RWPE2 (cell line): ENCODE measurements at places on chromosomes 7 and 10.

DNA sequence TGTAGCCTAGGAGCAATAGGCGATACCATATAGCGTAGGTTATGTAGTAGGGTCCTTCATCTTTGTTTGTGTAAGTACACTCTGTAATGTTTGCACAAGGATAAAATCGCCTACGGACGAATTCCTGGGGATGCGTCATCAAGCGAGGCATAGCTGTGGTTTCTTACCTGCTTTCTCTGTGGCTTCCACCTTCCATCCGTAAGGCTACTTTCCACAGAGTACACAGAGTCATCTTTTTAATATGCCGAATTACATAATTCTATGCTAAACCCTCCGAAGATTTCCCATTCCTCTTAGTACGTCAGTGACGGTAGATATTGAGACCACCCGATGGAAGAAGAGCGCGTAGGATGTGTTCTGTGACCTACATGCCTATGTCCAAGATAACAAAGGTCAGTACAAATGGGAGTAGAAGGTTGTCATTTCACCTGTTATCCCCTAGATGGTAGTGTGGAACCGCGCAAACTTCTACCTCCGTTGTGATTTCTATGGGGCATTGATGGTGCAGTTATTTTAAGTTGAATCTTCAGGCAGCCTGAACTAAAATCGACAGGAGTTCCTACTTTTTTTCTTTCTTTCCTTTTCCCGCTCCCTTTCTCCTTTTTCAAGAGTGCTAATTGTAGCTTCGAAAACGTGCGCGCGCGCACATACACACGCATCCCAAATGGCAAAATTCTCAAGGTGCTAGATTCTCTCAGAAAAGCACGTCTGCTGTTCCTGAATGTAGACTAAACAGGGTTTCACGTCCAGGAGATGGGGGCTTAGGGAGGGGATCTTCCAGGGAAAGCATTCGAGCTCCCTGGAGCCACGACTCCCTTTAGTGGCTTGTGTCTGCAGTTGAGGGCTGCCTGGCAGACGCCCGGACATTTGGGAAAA lies 111.7 kb upstream of the MBL2 start:
- H3K4me1 ChIP-seq, result peaks cover 28% of the 10 kb centered on the region
- no peaks in the 10 kb centered on the region for H3K27me3 ChIP-seq
- peak; percentile 88 for DNase-seq
- peak overlapping the region; percentile 12 for H3K4me3 ChIP-seq

DNA sequence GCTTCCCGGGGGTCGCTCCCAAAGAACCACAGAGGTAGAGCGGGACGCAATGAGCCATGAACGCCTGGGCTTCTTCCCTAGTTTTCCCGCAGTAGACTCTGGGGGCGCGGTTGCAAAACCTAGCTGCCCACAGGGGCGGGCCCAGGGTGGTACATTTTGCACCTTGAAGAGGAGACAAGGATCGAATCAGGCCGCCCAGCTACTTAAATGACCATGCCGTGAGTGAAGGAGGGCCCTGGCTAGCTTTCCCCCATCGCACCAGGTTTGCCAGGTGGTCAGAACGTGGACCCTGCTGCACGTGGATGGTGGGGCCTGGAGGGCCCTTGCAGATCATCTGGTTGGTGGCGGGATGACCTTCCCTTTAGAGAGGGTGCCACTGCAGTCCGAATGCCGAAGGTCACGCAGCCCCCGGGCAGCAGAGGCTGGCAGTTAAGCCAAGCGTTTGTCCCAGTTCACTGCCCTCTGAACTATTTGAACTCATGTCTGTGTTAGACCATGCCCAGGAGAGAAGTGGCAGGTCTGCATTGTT lies 604 bp upstream of the SHTN1 start:
- DNase-seq, result no peak
- H3K4me3 ChIP-seq, result peak overlapping the region; percentile 71
- H3K4me1 ChIP-seq, result peaks cover 18% of the 10 kb centered on the region
- no peaks in the 10 kb centered on the region for H3K27me3 ChIP-seq

DNA sequence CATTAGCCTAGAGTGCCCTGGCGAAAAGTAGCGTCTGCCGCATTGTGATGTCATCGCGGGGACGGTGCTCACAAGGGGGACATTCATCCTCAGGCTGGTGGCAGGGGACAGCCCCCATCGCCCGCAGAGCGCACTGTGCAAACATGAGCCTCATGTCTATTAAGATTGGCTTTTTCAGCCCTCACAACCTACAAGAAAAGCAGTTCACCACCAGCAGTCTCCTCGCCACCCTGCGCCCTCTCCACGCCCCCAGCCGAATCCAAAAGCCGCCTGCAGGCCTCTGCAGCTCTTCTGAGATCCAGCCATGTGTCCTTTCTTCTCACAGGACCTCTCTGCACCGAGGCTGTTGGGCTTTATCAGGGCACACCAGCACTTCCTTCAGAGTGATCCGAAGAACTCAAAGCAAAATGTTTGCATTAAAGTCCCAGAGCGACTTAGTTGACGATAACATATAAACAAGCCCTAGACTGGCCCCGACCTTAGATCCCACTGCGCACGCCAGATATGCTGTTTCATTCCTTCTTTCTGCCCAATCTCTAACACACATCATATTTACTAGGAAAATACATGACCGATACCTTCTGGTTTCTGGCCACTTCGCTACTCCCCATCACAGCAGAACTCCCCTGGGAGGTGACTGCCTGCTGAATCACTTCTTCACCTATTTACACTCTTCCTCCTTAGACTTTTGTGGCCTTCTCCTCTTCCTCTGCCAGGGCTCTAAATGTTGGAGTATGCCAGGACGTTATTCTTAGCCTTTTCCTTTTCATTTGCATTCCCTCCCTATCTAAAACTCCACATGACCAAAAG lies 206.0 kb upstream of the SH2B2 start:
- H3K4me3 ChIP-seq, result no peak overlapping the region
- H3K27ac ChIP-seq, result no peak overlapping the region
- H3K27me3 ChIP-seq, result no peaks in the 10 kb centered on the region
- DNase-seq, result no peak
- H3K4me1 ChIP-seq, result no peaks in the 10 kb centered on the region
- H3K36me3 ChIP-seq, result 0 out of 2 replicates have a peak, but pooled peaks cover 6% of the 10 kb centered on the region

DNA sequence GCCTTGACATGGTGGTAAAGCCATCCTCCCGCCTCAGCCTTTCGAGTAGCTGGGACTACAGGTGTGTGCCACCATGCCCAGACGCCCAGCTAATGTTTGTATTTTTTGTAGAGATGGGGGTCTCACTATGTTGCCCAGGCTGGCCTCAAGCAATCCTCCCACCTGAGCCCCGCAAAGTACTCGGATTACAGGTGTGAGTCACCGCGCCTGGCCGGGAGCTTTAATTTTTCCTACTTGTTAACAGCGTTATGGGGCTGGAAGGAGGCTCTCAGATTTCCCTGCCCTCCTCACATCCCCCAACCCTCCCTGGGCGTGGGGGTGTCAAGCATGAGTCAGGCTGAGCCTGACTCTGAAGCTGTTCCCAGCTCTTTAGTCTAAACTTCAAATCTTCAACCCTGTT lies 8.3 kb downstream of the ALKBH4 start:
- H3K4me3 ChIP-seq, result no peak overlapping the region
- H3K36me3 ChIP-seq, result peaks cover 13% of the 10 kb centered on the region
- H3K4me1 ChIP-seq, result no peaks in the 10 kb centered on the region
- DNase-seq, result no peak
- H3K27ac ChIP-seq, result no peak overlapping the region
- H3K27me3 ChIP-seq, result no peaks in the 10 kb centered on the region

DNA sequence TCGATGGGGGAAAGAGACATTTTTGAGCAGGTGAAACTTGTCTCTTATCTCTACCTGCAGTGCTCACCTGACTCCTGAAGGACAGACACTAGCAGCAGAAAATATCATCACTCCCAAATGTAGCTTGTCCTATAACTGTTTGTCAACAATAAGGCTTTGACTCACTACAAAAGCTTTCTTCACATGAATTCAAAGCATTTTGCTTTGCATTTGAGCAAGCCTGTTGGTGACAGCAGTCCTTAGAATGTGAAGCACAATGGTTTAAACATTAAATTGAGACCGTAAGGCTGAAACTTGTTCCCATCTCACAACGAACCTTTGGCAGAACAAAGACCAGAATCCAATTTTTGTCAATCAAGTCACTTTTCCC lies 30.6 kb upstream of the ZNRF2 start:
- H3K27ac ChIP-seq, result no peak overlapping the region
- no peak for DNase-seq
- H3K4me1 ChIP-seq, result no peaks in the 10 kb centered on the region
- no peaks in the 10 kb centered on the region for H3K27me3 ChIP-seq
- H3K4me3 ChIP-seq, result no peak overlapping the region

DNA sequence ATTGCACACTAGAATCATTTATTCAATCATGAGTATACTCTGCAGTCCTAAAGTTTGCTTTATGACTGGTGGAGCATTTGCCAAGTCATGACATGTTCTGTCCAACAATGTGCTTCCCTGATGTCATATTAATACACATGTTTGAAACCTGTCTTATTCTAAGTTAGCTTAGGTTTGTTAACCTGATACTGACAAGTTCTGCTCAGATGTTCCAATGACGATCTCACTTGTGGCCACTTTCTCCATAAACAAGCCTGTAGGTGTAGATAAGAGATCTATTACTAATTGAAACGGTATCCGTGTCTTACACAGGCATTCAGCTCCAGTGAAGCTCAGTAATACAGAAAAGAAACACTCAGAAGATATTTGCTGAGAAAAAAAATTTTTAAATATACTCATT lies 64.9 kb downstream of the GPR37 start:
- no peaks in the 10 kb centered on the region for H3K27me3 ChIP-seq
- peaks cover 4% of the 10 kb centered on the region for H3K4me1 ChIP-seq
- H3K36me3 ChIP-seq, result no peaks in the 10 kb centered on the region
- DNase-seq, result no peak
- H3K4me3 ChIP-seq, result no peak overlapping the region

DNA sequence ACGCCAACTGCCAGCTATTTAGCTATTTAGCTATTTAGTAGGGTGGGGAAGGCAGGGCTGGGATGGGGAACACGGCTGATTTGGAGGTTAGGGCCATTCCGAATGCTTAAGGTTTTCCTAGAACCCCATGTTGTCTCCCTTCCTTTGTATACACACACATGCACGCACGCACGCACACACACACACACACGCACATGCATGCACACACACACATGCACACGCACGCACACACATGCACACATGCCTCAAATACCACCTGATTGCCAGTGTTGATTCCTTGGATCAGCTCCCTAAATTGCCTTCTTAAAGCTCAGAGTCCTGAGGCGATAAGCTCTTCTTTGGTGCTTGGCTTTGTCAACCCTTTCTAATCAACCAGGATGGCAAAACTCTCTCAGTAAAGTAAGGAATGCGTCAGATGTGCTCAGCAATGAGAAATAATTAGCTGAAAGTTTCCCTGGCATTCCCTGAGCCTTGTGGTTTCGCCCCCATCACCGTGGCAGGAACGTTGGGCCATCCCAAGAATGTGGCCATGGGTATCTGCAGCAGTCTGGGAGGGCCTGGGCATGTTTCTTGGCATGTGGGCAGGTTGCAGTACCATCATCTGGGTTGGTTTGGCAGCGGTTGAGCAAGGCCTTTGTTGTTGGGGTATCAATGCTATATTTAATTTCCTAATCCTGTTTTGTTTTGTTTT lies 305.6 kb downstream of the LRMDA start:
- H3K27me3 ChIP-seq, result no peaks in the 10 kb centered on the region
- H3K27ac ChIP-seq, result no peak overlapping the region
- no peaks in the 10 kb centered on the region for H3K36me3 ChIP-seq
- no peak overlapping the region for H3K4me3 ChIP-seq
- DNase-seq, result no peak
- no peaks in the 10 kb centered on the region for H3K4me1 ChIP-seq

DNA sequence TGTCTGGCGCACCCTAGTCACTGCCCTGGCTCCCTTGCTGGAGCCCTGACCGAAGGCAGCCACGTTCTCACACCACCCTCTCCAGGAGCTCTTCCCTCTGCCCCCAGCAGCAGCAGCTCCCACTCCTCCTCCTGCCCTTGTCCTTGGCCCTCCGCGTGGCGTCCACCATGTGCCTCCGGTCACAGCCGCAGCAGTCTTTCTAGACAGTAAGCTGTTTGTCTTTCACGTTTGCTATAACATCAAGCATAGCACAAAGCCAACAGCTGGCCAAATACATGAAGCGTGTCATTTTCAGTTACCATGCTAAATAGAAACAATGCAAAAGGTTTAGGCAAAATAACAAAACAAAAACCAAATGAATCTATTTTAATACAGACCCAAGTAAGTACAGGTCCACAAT lies 3.3 kb downstream of the PITRM1 start:
- no peak overlapping the region for H3K4me3 ChIP-seq
- H3K4me1 ChIP-seq, result peaks cover 4% of the 10 kb centered on the region
- no peaks in the 10 kb centered on the region for H3K27me3 ChIP-seq
- H3K27ac ChIP-seq, result no peak overlapping the region
- no peak for DNase-seq
- H3K36me3 ChIP-seq, result peaks cover 65% of the 10 kb centered on the region

- DNase-seq, result no peak
- H3K27ac ChIP-seq, result no peak overlapping the region
- no peak overlapping the region for H3K4me3 ChIP-seq
These were observed 23.1 kb downstream of the KDM7A start for GRCh38 chr7:140153666-140154161.

DNA sequence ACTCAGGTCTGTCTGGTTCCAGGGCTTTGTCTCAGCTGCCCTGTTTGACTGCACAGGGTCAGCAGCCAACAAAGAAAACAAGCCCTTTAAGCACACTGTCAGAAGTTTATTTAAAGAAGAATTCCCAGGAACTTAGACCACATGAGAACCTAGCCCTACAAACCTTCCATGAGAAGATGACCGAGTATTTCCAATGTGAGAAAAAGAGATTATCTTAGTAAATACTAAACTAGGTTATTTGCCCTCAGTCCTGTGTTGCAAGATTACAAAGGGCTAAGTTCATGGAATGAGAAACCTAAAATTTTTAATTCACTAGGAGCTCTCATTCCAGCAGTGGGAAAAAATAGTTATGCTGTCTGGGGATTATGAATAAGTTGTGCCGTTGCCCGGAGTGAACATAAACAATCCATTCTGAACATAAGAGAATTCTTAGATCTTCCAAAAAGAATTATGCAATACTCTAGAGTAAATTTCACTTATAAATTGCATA lies 46.7 kb downstream of the NOC3L start:
- H3K36me3 ChIP-seq, result no peaks in the 10 kb centered on the region
- H3K27me3 ChIP-seq, result no peaks in the 10 kb centered on the region
- DNase-seq, result no peak

DNA sequence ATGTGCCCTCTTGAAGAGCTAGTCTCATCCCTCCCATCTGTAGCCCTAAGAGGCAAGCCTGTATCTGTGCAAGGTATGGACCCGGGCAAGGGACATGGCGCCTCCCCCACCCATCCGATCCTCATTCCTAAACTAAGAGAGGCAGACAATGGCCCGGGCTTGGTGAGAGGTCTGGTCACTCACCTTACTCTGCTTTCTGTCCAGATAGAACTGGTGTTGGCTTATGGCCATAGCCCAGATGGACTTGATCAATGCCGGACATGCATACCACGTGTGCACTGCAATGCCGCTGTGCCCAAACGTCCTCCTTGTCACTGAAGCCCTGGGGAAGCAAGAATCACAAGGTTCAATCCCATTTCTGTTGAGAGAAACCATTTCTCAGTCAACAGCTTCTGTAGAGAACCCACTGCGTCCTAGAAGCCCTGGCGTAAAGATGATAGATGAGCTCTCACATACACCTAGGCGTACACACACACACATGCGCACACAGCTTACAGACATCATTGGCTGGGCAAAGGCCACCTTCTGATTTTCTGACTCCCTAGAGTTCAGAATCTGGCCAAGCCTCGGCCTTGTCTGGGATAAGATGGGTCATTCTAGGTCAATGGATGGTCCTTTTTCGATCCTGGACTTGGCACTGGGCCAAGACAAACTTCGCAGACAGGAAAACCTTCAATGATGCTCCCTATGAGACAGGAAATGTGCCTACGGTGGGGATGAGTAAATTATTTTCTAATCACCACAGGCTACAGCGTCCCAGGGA lies 114.6 kb downstream of the PRPF18 start:
- peaks cover 3% of the 10 kb centered on the region; the same call in 1 of the 2 replicates for H3K36me3 ChIP-seq
- no peak overlapping the region for H3K4me3 ChIP-seq
- no peak for DNase-seq
- H3K4me1 ChIP-seq, result peaks cover 6% of the 10 kb centered on the region
